ENCODE measurements at places on chromosomes 2 and 18. TPM values are rescaled to one million over a fixed set of nuclear protein-coding genes. Genes with fewer than 3 reads are reported as not detected.

- H3K27ac ChIP-seq = no peak overlapping the region
- no peaks in the 10 kb centered on the region for H3K4me1 ChIP-seq
- DNase-seq = no peak
- H3K27me3 ChIP-seq = no peaks in the 10 kb centered on the region
Measured at GRCh38 chr2:10433947-10434885, 13.9 kb downstream of the ODC1 start.

Gene TRIM43B
- total RNA-seq = not detected

DNA sequence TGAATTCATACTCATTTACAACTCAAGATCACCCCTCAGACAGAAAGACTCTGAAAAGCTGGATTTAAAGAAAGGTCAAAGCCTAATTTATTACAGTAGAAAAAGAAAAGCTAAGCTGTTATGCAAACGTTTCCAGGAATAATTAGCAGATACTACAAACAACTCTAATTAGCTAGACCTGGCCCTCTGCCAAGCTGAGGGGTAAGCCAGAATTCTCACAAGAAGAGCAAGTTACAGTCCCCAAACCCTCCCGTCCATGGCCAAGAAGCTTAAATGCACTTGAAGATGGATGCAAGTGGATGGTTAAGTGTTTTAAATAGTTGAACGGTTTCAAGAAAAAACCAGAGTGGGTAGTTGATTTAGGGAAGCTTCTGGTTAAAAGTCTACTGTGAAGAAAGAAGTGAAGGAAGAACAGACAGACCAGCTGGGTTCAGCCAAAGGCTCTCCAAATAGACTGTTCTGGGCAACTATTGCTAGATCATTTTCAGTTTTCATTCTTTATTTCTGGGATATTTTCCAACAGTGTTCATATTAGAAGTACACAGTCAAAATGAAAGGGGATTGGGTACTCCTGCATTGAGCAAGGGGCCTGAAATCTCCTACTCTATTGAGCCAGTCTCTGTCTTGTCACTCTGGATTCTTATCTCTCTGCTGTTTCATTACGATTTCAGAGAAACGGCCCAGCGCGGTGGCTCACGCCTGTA is 4.8 kb downstream of the LMAN2L start:
- H3K27ac ChIP-seq = no peak overlapping the region
- DNase-seq = peak; percentile 15
- no peak overlapping the region for H3K4me3 ChIP-seq
- peaks cover 46% of the 10 kb centered on the region for H3K36me3 ChIP-seq
- peaks cover 14% of the 10 kb centered on the region for H3K4me1 ChIP-seq

Gene CCDC102B
- 2.3 TPM for total RNA-seq

Gene YPEL5
- total RNA-seq = 67.5 TPM

Gene LAMA3
- total RNA-seq = 44.4 TPM

- H3K4me1 ChIP-seq = peaks cover 24% of the 10 kb centered on the region
- no peak overlapping the region for H3K27ac ChIP-seq
Measured at GRCh38 chr2:41990688-41991087, 57.1 kb upstream of the PKDCC start.

Gene GAL3ST2
- 3.9 TPM for total RNA-seq

- no peak overlapping the region for H3K4me3 ChIP-seq
- no peaks in the 10 kb centered on the region for H3K4me1 ChIP-seq
- H3K27me3 ChIP-seq = no peaks in the 10 kb centered on the region
- H3K36me3 ChIP-seq = no peaks in the 10 kb centered on the region
- H3K27ac ChIP-seq = no peak overlapping the region
Measured at GRCh38 chr2:227826563-227826962, 12.9 kb downstream of the CCL20 start.

Gene KIF5C
- total RNA-seq = 0.23 TPM

GRCh38 chr2:114222344-114222743 is 220.1 kb upstream of the DPP10 start:
- no peaks in the 10 kb centered on the region for H3K4me1 ChIP-seq
- peaks cover 8% of the 10 kb centered on the region for H3K27me3 ChIP-seq
- H3K36me3 ChIP-seq = no peaks in the 10 kb centered on the region

- peaks cover 81% of the 10 kb centered on the region for H3K27me3 ChIP-seq
- 0 out of 2 replicates have a peak, but pooled peaks cover 12% of the 10 kb centered on the region for H3K4me1 ChIP-seq
- no peaks in the 10 kb centered on the region for H3K36me3 ChIP-seq
- H3K27ac ChIP-seq = no peak overlapping the region
- no peak overlapping the region for H3K4me3 ChIP-seq
- DNase-seq = no peak
Measured at GRCh38 chr2:60550178-60550983, 3.1 kb downstream of the BCL11A start.

DNA sequence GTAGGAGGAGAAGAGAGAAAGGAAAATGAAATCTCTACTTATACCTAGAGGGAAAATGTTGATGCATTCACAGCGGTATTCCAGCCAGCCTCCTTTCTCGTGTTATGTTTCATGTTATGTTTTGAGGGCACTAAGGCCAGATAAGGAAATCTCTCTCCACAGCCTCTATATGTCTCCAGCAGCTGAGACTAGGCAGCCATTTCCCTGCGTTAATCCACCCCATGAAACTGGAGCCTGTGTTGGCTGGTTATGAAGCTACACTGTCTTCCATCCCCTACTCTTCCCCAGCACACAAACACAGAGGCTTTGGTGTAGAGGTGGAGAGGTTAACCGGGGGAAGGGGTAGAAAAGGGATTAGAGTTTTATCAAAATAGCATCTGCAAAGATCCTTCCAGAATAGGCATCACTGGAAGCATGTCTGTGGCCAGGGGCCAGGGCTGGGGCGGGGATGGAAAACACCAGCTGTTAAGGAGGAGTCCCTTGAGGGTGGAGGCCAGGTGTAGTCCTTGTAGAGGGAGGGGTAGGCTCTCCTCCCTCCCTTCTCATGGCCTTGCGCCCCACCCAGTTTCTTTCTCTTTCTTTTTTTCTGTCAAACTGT is 100.9 kb upstream of the TNP1 start:
- no peak overlapping the region for H3K4me3 ChIP-seq
- no peaks in the 10 kb centered on the region for H3K36me3 ChIP-seq
- no peak for DNase-seq
- no peaks in the 10 kb centered on the region for H3K27me3 ChIP-seq

GRCh38 chr2:226059961-226060627 is 660.6 kb downstream of the NYAP2 start:
- no peaks in the 10 kb centered on the region for H3K36me3 ChIP-seq
- H3K27me3 ChIP-seq = no peaks in the 10 kb centered on the region
- H3K4me3 ChIP-seq = no peak overlapping the region
- peaks cover 18% of the 10 kb centered on the region for H3K4me1 ChIP-seq
- H3K27ac ChIP-seq = no peak overlapping the region
